ENCODE measurements at places on chromosomes 13 and 19. TPM values are rescaled to one million over a fixed set of nuclear protein-coding genes. Genes with fewer than 3 reads are reported as not detected.

Gene LILRB1
- total RNA-seq = not detected

DNA sequence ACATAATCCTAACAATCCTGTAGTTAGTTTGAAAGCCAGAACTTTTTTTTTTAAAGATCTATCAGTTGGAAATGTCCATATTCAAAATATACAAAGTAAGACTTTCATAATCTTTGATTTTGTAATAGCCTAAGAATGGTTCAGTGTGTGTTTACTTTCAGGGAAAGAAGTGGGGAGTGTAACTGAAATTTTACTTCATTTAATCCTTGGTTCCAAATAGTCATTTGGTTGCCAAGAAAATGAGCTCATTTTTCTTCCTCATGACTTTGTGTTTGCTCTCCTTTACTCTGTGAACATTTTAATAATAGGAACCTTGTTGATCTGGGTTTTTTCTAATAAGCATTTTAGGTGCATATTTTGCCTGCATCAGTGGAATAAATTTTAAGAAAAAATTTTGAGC is 278.8 kb downstream of the SLITRK6 start:
- no peak overlapping the region for H3K27ac ChIP-seq
- H3K4me3 ChIP-seq = no peak overlapping the region
- H3K4me1 ChIP-seq = peaks cover 20% of the 10 kb centered on the region

DNA sequence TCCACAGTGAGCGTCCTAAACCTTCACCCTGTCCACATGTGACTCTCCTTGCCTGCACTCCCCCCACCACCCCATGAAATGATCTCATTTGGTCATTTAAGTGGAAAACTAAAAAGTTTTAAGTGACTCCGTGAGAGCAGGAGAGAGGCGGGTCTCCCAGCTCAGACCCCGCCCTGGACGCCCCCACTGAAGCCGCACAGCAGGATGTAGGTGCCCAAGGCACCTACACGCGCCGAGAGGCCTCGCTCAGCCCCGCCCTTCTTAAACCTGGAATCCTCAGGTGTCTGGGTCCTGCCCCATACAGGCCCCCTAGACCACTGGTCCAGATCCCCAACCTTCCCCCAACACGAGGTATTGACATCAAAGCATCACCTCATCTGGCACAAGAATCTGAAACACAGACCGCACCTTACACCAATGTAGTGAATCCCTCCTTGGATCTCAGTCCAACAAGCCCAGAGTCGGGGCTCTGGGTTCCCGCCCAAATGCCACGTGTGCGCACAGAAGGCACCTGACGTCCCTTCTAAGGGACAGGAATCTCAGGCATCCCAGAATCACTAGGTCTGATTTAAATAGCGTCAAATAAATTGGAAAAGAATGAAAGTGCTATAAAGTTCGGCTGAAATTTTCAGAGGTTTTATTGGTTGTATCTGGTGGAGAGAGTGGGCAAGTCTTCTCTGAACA is 3.5 kb downstream of the IGFL1 start:
- no peak for DNase-seq
- peaks cover 25% of the 10 kb centered on the region for H3K4me1 ChIP-seq
- H3K27ac ChIP-seq = no peak overlapping the region
- H3K4me3 ChIP-seq = no peak overlapping the region
- H3K36me3 ChIP-seq = peaks cover 2% of the 10 kb centered on the region
- H3K27me3 ChIP-seq = peaks cover 46% of the 10 kb centered on the region

DNA sequence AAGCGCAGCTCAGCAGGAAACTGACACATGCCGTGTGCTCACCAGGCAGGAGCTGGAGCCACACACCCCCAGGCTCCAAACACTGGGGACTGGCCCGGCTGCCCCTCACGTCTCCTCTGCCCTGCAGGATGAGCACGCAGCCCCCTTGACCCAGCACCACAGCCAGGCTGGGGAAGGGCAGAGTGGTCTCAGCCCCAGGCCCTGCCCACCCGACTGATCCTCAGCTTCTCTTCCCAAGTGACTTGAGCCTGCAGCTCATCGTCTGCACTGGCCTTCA is 20.3 kb downstream of the GRTP1 start:
- no peaks in the 10 kb centered on the region for H3K4me1 ChIP-seq
- no peak overlapping the region for H3K27ac ChIP-seq
- no peaks in the 10 kb centered on the region for H3K36me3 ChIP-seq
- no peaks in the 10 kb centered on the region for H3K27me3 ChIP-seq
- no peak overlapping the region for H3K4me3 ChIP-seq

Gene ZNF223
- 5.2 TPM for total RNA-seq

DNA sequence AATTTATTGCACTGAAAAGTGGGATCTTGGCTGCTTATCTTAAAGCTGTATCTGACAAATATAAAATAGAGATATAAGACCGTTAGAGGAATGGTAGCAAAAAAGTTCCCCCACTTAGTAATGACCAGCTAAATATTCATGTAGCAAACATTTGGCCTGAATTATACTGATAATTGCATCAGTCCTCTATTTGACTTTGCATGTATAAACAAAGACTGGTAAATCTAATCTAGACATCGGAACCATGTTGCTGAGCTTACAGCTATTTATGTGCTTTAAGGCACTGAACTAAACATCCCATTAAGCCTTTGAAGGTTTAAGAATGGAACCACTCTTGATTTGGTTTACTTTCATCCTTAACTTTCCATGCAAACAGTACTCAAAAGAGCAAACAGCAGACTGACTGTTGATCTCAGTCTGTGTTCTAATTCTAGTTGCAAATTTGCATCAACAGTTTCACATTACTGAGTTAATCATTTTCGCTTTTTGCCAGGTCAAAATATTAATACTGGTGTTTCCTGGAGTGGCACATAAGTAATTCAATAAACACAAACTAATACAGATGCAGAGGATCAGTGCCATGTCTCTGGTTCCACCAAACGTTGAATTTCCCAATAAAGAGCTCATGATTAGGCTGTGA is 203.5 kb upstream of the HTR2A start:
- H3K4me3 ChIP-seq = no peak overlapping the region
- peaks cover 5% of the 10 kb centered on the region for H3K27me3 ChIP-seq
- no peak overlapping the region for H3K27ac ChIP-seq
- H3K36me3 ChIP-seq = no peaks in the 10 kb centered on the region

- H3K4me3 ChIP-seq = no peak overlapping the region
- DNase-seq = no peak
- no peak overlapping the region for H3K27ac ChIP-seq
- H3K4me1 ChIP-seq = peaks cover 5% of the 10 kb centered on the region
Observed at GRCh38 chr13:99178636-99179035, 22.0 kb upstream of the UBAC2 start.

Gene CEACAM4
- not detected for total RNA-seq

- H3K27me3 ChIP-seq = no peaks in the 10 kb centered on the region
- H3K4me3 ChIP-seq = no peak overlapping the region
- H3K27ac ChIP-seq = peak overlapping the region; percentile 49
- no peak for DNase-seq
- peaks cover 14% of the 10 kb centered on the region for H3K4me1 ChIP-seq
Observed at GRCh38 chr13:31044364-31045285, 112.2 kb downstream of the TEX26 start.

DNA sequence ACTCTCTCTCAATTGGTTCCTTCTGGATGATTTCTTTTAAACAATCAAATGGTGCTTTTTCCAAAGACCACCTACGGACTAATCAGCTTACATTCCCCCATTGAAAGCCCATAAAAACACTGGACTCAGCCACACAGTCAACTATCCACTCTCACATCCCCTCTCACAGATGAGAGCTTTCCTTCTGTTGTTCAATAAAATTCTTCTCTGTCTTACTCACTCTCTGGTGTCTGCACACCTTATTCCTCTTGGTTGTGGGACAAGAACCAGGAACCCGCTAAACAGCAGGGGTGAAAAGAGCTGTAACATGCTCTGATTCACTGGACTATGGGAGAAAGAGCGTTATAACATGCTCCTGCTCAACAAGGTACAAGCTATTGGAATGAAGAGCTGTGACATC is 2896.2 kb downstream of the PCDH9 start:
- no peaks in the 10 kb centered on the region for H3K36me3 ChIP-seq
- no peak overlapping the region for H3K4me3 ChIP-seq
- no peaks in the 10 kb centered on the region for H3K27me3 ChIP-seq
- H3K27ac ChIP-seq = no peak overlapping the region
- peaks cover 3% of the 10 kb centered on the region for H3K4me1 ChIP-seq
- DNase-seq = no peak

All from chondrocyte (in vitro differentiated cells).